ENCODE measurements at places on chromosomes 6 and 20. TPM values are rescaled to one million over a fixed set of nuclear protein-coding genes. Genes with fewer than 3 reads are reported as not detected.

Gene CFB
- total RNA-seq: 0.60 TPM

GRCh38 chr6:78462728-78463127 lies 404.6 kb upstream of the IRAK1BP1 start:
- H3K4me1 ChIP-seq: no peaks in the 10 kb centered on the region
- H3K27ac ChIP-seq: no peak overlapping the region
- H3K36me3 ChIP-seq: no peaks in the 10 kb centered on the region
- no peak overlapping the region for H3K4me3 ChIP-seq
- DNase-seq: no peak
- no peaks in the 10 kb centered on the region for H3K27me3 ChIP-seq

GRCh38 chr6:149608381-149608982 lies 40.0 kb downstream of the KATNA1 start:
- peak overlapping the region; percentile 74 for H3K27ac ChIP-seq
- DNase-seq: no peak
- H3K27me3 ChIP-seq: no peaks in the 10 kb centered on the region
- peaks cover 17% of the 10 kb centered on the region for H3K4me1 ChIP-seq
- H3K4me3 ChIP-seq: no peak overlapping the region

GRCh38 chr6:128889870-128890269 lies 6.9 kb downstream of the LAMA2 start:
- no peaks in the 10 kb centered on the region for H3K4me1 ChIP-seq
- no peaks in the 10 kb centered on the region for H3K36me3 ChIP-seq
- no peak overlapping the region for H3K4me3 ChIP-seq
- H3K27ac ChIP-seq: no peak overlapping the region
- peaks cover 4% of the 10 kb centered on the region for H3K27me3 ChIP-seq

DNA sequence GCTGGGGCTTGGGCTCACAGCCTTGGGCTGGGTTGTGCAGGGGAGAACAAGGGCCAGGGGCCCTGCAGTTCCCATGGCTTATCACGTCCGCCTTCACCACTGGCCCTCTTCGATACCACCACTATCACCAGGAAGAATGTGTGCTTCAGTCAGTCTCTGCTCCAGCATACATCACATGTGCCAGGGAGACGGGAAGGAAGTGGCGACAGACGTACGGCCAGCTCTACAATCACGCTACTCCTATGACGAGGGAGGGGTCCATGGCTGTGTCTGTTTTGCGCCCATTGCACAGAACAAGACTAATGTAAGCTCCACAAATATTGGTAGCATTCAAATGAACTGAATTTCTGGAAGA lies 72.1 kb downstream of the TRAM2 start:
- H3K27ac ChIP-seq: no peak overlapping the region
- no peak overlapping the region for H3K4me3 ChIP-seq
- H3K27me3 ChIP-seq: no peaks in the 10 kb centered on the region
- H3K4me1 ChIP-seq: peaks cover 2% of the 10 kb centered on the region
- H3K36me3 ChIP-seq: no peaks in the 10 kb centered on the region

DNA sequence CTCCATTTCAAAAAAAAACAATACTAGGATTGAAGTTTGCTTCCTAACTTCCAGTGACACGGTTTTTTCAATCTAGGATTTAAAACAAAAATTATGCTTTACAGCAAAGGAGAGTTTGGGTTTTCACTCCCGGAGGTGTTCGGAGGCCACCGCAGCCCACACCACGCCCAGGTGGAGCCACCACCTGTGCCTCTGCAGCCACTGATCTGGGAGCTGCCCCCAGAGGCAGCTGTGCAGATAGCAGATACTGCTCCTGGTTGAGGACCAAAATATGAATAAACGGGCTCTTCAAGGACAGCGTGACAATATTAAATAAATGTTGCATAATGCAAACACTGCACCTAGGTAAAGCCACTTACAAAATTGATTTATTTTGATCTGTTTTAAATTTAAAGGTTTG lies 30.2 kb downstream of the DLL1 start:
- H3K27ac ChIP-seq: no peak overlapping the region
- H3K4me3 ChIP-seq: no peak overlapping the region
- H3K36me3 ChIP-seq: no peaks in the 10 kb centered on the region
- no peaks in the 10 kb centered on the region for H3K4me1 ChIP-seq
- no peak for DNase-seq

Gene KLHDC3
- total RNA-seq: 68.7 TPM

- H3K27me3 ChIP-seq: peaks cover 14% of the 10 kb centered on the region
- H3K4me1 ChIP-seq: peaks cover 15% of the 10 kb centered on the region
- H3K27ac ChIP-seq: no peak overlapping the region
- no peaks in the 10 kb centered on the region for H3K36me3 ChIP-seq
- no peak for DNase-seq
These were observed 25.5 kb downstream of the C6orf15 start for GRCh38 chr6:31086788-31087440.

Gene HECA
- 78.9 TPM for total RNA-seq

- H3K4me3 ChIP-seq: no peak overlapping the region
- H3K36me3 ChIP-seq: no peaks in the 10 kb centered on the region
- no peaks in the 10 kb centered on the region for H3K4me1 ChIP-seq
- DNase-seq: no peak
- no peak overlapping the region for H3K27ac ChIP-seq
- H3K27me3 ChIP-seq: no peaks in the 10 kb centered on the region
These were observed 511.1 kb downstream of the MMUT start for GRCh38 chr6:48951917-48952316.

GRCh38 chr6:123024976-123025375 lies 28.9 kb downstream of the CLVS2 start:
- no peak overlapping the region for H3K27ac ChIP-seq
- H3K36me3 ChIP-seq: no peaks in the 10 kb centered on the region
- H3K4me3 ChIP-seq: no peak overlapping the region
- H3K27me3 ChIP-seq: no peaks in the 10 kb centered on the region

DNA sequence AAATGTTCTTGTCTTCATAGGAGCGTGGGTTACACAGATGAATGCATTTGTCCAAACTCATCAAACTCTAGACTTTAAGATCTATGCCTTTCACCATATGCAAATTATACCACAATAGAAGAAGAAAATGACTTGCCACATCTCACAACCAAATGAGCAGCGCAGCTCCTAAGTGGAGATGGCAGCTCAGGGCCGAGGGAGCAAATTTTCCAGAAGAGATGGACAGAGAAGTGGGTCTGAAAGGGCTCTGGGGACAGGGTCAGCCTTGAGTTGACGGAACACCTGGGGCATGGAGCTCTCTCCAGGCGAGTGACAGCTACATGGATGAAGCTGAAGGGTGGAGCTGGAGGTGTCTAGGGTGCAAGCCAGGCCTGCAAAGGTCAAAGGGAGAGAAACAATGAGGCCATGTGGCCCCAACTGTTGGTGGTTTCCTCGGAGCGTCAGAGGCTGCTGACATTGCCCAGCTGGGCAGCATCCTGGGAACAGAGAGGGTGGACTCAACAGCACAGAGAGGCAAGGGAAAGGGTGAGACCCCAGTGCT lies 228.3 kb downstream of the NRN1 start:
- no peak for DNase-seq
- no peak overlapping the region for H3K27ac ChIP-seq
- H3K36me3 ChIP-seq: peaks cover 5% of the 10 kb centered on the region
- H3K4me3 ChIP-seq: no peak overlapping the region
- H3K4me1 ChIP-seq: no peaks in the 10 kb centered on the region

Gene MDFI
- not detected for total RNA-seq

Gene KHDRBS2
- total RNA-seq: not detected

DNA sequence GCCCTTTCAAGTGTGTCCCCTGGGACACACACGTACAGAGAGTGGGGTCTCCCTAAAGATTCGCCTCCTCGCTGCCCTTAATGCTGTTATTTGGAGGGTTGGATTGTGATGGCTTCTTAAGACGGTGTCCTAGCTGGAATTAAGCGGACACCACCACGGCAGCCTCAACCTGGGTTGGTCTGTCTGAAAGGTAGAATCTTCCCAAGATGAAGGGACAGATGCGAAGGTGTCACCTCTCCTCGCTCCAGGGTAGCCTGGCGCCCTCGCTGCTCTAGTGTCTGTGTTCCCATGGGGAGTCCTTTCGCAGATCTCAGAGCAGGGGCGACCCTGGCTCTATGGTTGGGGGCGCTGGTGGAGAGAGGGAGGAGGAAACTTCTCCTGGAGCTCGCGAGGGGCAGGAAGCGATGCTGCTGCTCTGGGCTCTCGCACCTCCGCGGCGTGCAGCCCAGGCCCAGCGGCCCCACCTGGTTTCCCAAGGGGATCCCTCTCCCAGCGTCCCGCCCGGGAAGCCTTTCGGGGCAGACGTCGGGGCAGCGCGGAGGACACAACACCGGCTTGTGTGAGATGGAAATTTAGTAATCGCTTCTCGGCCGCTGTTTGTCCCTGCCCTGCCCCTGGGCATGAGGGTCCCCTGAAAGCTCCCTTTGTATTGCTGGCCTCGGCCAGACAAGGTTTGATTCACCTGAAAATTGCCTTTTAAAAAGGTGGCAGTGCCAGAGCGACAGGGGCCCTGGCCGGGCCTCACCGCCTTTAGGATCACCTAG lies 1.7 kb downstream of the RSPO3 start:
- peaks cover 78% of the 10 kb centered on the region for H3K27me3 ChIP-seq
- DNase-seq: no peak
- no peak overlapping the region for H3K4me3 ChIP-seq
- H3K4me1 ChIP-seq: peaks cover 25% of the 10 kb centered on the region
- no peaks in the 10 kb centered on the region for H3K36me3 ChIP-seq
- no peak overlapping the region for H3K27ac ChIP-seq

DNA sequence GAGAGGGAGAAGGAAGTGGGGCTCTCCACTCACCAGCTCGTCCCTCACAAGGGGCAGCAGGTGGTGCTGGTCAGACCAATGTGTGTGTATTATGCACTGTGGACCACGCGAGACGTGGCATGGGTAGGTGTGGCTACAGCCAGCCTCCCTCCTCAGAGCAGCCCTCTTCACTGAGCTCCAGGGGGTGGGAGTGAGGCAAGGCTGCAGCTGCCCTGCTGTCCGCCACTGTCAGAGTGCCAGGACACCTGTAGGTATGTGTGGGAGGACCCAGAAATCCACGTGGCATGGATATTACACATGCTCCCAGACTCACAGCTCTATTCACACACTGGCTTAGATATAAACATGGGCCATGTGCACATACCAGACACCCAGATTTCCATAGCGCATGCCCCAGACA lies 90.3 kb downstream of the VEGFA start:
- peaks cover 10% of the 10 kb centered on the region for H3K27me3 ChIP-seq

DNA sequence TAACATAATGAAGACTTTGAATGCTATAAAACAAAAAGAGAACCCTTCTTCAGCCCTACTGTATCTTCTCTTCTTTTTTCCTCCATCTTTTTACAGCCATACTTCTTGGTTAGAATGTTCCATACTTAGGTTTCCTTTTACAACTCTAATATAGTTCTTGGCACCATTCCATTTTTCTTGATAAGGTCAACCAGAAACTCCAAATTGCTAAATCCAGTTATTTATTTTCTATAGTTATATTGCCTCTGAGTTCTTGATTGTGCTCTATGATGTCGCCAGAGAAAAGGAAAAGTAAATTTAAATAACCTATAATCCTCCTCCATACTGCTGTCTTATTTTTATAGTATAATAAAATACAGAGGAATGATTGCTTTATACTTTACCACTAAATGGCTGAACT lies 26.7 kb upstream of the COL10A1 start:
- H3K4me3 ChIP-seq: no peak overlapping the region
- no peaks in the 10 kb centered on the region for H3K4me1 ChIP-seq
- no peak for DNase-seq
- H3K27ac ChIP-seq: no peak overlapping the region
- H3K27me3 ChIP-seq: no peaks in the 10 kb centered on the region

DNA sequence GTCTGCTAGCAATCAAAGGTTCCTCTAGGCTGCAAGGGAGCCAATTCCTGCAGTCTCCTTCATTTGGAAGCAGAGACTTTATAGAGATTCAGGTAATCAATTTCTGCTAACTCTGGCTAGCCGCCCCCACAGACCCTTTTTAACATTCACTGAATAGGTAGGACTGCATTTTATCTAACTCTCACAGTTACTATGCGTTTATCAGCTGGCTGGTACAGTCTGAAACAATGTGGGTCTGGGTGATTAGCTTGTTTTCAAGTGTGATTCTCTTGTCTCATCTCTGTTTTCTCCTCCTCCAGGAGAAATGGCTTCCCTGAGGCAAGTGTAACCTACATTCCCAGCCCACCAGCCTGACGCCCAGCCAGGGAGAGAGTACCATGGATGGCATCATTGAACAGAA lies 73.3 kb downstream of the SYNDIG1 start:
- peaks cover 5% of the 10 kb centered on the region for H3K27me3 ChIP-seq
- DNase-seq: no peak
- no peaks in the 10 kb centered on the region for H3K4me1 ChIP-seq
- H3K36me3 ChIP-seq: no peaks in the 10 kb centered on the region

Gene SULF2
- 1.1 TPM for total RNA-seq

GRCh38 chr6:132142768-132143167 lies 191.6 kb upstream of the CCN2 start:
- H3K4me3 ChIP-seq: no peak overlapping the region
- no peak for DNase-seq
- H3K36me3 ChIP-seq: no peaks in the 10 kb centered on the region
- H3K4me1 ChIP-seq: no peaks in the 10 kb centered on the region
- H3K27ac ChIP-seq: no peak overlapping the region

GRCh38 chr6:165775721-165776120 lies 112.7 kb upstream of the PDE10A start:
- H3K27me3 ChIP-seq: peaks cover 11% of the 10 kb centered on the region
- DNase-seq: no peak
- H3K4me1 ChIP-seq: no peaks in the 10 kb centered on the region
- H3K36me3 ChIP-seq: no peaks in the 10 kb centered on the region
- no peak overlapping the region for H3K4me3 ChIP-seq

Gene TXLNB
- 0.60 TPM for total RNA-seq

DNA sequence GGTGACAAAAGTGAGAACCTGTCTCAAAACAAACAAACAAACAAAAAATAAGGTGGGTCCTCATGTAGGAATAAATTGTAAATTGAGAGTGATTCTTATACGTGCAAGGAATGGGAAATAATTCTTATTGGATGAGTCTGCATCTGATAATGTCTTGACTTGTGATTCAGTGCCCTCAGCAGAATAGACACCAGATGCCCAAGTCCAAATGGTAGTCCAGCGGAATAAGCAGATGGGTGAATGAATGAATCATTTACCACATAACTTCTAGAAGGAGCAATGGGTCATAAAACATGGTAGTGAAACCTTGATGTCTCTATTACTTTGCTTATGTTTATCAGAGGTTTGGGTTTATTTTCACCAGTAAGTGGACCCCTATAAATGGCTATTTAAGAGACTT lies 747.7 kb downstream of the PHF3 start:
- H3K27me3 ChIP-seq: no peaks in the 10 kb centered on the region
- no peaks in the 10 kb centered on the region for H3K36me3 ChIP-seq
- DNase-seq: no peak
- no peak overlapping the region for H3K4me3 ChIP-seq

DNA sequence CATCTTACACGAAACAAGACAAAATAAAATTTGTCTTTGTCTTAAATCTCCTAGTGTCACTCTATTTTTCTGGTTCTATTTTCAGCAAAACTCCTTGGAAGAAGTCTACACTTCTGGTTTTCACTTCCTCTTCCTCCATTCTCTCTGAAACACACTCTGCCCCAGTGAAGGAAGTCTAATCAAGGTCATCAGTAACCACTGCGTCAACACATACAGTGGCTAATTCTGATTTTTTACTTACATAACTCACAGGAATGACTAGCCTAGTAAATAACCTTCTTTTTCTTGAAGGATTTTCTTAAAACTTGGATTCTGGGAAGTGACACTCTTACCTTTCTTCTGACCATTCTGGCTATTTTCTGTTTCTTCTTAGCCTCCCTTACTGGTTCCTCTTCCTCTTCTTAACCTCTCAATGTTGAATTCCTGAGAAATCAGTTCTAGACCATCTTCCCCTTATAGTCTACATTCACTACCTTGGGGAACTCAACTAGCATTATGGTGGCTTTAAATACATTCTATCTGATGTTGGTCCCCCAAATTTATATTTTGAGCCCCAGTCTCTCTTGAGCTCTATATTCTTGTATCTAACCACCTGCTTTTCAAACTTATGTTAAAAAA lies 37.5 kb downstream of the AIG1 start:
- no peak overlapping the region for H3K4me3 ChIP-seq
- H3K27me3 ChIP-seq: no peaks in the 10 kb centered on the region
- no peak for DNase-seq
- H3K27ac ChIP-seq: no peak overlapping the region
- no peaks in the 10 kb centered on the region for H3K4me1 ChIP-seq

Gene TBX18
- total RNA-seq: not detected

Measured in activated CD4-positive, alpha-beta memory T cell treated with anti-CD3 and anti-CD28 coated beads, Interleukin-2, amount 10 ng/mL, durations not matched to agents 7 days and 5 days (primary cell).